ENCODE measurements at places on chromosomes 5 and 9. TPM values are rescaled to one million over a fixed set of nuclear protein-coding genes. Genes with fewer than 3 reads are reported as not detected.

DNA sequence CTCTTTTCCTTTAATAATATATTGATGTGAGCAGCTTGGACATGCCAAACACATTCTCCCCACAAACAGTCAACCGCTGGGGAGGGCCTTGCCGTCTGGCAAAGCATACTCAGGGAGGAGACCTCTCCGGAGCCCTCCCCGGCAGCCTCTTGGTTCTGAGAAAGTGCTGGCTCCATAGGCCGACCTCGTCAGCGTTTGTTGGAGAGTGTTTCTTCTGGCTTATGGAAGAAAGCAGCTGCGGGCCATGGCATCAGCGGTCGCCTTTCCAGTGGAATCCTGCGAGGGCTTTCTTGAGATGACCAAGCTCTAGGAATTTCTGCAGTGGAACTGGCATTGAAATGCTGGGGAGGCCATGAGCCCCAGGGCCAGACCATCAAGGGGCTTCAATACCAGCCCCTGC is 405.7 kb upstream of the IRX4 start:
- DNase-seq, result no peak

DNA sequence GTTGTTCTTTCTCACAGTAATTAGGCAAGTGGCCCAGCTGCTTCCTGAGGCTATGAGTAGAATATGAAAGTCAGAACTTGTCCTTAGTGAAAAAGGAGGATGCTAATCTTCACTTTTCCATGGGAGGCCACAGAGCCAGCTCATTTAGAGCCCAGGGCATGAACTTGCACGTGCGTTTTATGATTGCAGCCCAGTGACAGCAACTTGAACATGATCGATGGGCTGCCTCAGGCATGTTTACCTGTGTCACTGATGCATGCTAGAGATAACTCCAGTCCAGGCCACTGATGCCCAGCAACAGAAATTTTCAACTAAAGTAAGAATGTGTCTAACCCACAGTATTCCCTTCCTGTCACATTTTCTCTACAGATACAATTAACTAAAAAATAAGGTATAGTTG is 179.3 kb downstream of the CTNND2 start:
- DNase-seq, result no peak

DNA sequence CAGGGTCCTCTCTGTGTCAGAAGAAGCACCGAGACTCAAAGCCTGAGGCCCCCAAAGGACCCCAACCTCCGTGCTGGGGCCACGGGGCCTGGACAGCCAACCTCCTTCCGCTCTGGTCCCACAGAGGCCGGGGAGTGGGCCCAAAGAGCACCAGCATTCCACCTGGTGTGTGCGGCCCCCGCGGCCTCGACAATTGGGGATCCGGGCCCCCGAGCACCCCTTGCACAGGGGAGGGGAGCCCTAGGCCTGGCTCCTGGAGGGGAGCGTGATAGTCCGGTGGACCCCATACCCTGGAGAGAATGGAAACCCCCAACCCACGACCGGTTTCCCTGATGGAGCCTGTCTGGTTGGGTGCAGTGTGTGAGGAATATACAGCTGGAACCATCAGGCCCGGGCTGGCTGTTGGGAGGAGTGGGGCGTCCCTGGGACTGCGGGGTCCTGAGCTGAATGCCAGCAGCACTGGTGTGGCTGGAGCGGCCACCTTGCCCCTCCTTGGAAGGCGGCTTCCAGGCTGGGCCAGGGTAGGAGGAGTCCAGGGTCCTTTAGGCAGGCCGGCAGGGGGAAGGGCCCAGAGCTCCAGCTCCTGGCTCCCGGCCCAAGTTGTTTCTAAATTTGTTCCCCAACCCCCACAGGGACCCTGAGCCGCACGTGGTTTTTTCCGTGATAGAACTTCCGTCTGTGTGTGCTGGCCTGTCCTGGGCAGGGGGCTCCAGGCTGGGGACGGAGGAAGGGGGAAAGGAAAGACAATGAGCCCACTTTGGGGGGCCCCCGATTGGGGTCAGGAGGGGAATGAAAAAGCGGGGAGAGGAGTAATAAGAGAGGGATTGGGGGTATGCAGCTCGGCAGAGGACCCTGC is 825 bp upstream of the TOR4A start:
- peak; percentile 89 for DNase-seq

- peak; percentile 35 for DNase-seq
These were observed 6.1 kb downstream of the MAMDC2 start for GRCh38 chr9:70049672-70050271.

DNA sequence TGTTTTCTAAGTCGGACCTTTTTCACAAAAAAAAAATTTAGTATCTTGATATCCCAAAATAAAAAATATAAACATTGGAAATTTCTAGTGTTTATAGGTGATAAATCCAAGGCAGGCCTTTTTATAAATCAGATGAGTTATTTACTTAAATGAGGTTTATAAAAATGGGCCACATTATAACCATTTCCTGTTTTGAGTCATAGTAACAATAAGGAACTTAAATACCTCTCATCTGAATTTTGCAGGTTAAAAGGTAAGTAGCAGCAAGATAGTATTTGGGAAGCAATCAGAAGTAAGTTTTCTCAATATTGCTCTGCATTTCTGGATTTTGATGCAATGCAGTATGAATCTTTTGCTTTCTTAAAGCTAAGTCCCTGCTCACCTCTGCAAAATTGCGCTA is 3.9 kb downstream of the SPTAN1 start:
- DNase-seq, result no peak

GRCh38 chr9:126125992-126126409 is 200.6 kb upstream of the MVB12B start:
- DNase-seq, result no peak

- no peak for DNase-seq
These were observed 123.5 kb upstream of the ICE1 start for GRCh38 chr5:5298841-5299541.

DNA sequence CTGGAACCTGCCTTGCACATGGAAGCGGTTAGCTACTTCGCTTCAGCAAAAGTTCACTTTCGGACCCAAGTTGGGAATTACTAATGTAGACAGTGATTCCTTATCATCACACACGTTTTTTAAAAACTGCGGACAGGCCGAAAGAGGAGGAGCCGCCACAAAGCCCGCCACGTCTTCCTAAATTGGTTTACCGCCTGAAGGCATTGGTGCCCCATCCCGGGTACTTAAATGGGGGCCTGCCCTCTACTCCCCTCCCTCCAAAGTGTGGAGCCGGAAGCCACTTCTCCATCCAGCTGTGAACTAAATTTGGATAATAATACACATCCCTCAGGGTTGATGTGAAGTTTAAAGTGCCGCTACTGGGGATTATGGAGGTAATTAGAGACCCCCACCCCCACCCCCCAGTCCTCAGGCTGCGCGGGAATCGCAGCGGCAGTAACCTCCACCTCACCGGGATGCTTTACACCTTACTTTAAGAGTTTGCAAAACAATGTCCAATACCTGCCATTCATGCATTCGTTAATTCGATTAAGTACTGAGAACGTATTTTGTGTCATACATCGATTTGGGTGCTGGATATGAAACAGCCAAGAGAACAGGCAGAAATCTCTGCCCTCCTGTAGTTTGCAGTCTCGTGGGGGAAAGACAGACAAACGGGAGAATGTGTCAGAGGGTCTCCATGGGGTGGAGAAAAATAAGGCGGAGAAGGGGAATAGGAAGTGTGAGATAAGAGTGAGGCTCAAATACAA is 937 bp upstream of the MACROH2A1 start:
- no peak for DNase-seq

DNA sequence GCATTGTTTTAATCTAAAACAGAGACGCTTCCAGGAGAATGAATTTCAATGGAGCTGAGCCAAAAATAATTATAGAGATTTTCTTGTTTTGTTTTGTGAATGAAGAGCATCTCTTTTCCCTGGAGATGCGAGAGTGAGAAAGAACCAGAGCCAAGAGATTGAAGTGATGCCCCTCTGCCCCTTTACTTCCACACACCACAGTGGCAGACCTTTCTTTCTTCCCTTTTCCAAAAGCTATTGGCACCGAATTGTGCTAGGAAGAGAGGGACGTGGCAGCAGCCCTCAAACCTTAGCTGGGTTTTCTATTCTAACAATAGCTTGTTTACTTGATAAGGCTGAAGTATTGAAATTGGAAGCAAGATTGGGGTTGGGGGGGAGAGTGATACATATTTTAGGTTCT is 133.0 kb upstream of the TMEM161B start:
- DNase-seq, result no peak

GRCh38 chr9:5712651-5713390 is 83.9 kb downstream of the RIC1 start:
- DNase-seq, result peak; percentile 33

CAVIN4 gene
- total RNA-seq, result not detected

KLF4 gene
- total RNA-seq, result 58.6 TPM

SEMA4D gene
- 11.1 TPM for total RNA-seq

Data from stomach (tissue), 19 donors.